ENCODE measurements at places on chromosomes 2 and 18.

DNA sequence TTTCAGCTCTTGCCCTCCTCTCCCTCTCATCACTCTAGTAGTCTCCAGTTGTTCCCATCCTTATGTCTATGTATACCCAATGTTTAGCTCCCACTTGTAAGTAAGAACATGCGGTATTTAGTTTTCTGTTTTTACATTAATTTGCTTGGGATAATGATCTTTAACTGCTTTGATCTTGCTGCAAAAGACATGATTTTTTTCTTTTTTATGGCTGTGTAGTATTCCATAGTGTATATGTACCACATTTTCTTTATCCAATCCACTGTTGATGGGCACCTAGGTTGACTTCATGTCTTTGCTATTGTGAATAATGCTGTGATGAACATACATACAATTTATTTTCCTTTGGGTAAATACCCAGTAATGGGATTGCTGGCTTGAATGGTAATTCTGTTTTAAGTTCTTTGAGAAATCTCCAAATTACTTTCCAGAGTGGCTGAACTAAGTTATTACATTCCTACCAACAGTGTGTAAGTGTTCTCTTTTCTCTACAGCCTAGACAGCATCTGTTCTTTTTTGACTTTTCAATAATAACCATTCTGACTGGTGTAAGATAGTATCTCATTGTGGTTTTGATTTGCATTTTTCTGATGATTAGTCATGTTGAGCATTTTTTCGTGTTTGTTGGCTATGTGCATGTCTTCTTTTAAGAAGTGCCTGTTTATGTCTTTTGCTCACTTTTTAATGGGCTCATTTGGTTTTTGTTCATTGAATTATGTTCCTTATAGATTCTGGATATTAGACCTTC lies 179.6 kb upstream of the SLC39A10 start:
- peak; percentile 81 for DNase-seq

DNA sequence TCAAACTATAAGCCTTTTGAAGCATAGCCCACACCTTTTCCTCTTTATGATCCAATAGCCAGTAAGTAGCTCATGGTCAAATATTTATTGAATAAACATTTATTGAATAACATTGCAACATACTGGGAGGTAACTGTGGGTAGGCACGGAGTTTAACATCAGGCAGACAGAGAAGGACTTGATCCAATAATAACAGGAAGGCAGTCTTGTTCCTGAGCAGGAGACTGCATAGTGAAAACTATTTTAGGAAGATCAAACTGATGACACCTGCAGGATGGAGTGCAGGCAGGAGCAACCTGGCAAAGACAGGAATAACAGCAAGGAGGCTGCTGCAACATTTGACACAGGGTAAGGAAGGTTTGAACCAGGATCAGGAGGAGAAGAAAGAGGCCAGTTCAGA lies 3.1 kb upstream of the DCTN1 start:
- DNase-seq: peak; percentile 62

GRCh38 chr2:109225170-109225782 lies 96.3 kb downstream of the SH3RF3 start:
- no peak for DNase-seq

- DNase-seq: no peak
Observed at GRCh38 chr2:120305296-120305695, 40.6 kb upstream of the INHBB start.

DNA sequence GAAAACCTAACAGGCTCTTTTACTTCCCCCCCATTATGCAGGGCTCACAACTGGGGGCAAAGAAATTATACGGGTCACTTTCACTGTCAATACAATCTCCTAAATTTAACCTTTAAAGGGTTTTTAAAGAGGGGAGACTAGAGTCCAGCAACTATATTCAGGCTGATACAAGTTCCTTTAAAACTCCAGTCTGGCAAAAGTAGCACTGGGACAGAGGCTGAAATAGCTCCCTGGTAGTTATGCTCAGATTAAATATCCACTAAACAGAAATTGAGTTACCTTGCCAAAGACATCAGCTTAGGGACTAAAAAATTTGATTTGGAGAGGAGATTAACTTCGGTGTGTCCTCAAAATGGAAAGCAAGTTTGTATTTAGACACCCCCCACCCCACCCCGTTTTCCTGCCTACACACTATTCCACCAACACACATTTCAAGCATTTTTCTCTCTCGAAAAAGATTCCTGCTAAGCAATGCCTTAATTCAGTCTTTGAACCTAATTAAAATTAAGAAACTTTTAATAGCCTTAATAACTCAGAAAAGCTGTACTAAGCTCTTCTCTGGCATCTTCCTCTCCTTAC lies 127.2 kb downstream of the OSBPL1A start:
- DNase-seq: peak; percentile 6

DNA sequence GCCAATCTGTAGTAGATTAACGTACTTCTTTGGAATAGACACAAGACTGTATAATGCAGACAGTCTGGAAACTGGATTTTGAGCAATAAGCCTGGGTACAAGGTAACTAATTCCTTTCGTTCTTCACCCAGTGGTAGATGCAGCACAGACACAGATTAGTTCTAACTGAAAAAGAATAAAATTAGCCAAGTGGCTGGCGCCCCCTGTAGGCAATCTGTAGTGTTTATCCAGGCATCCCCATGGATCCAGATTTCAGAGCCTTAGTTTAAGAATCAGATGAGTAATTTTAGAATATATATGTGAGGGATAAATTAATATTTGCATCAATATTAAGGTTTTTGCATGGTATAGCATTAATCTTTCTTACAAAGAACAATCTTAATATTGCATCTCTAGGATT lies 563.9 kb downstream of the DCC start:
- DNase-seq: peak; percentile 3

GRCh38 chr2:74884866-74885265 lies 50.9 kb downstream of the HK2 start:
- no peak for DNase-seq

DNA sequence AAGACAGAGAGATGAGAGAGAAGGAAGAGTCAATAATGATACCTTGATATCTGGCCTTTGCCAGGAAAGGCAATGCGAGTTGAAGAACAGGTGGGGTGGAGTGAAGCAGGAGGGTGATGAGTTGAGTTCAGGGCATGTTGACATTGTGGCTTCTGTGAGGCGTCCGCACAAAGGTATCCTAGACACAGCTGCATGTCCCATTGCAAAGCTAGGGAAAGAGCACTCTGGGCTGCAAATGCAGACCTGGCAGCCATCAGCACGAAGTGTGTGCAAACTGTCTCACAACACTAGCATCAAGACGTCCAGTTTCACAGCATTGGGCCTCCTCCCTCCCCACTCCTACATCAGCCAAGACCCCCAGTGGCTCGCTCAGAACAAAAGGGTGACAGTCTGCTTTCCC lies 36.1 kb downstream of the TEX51 start:
- DNase-seq: no peak

- DNase-seq: peak; percentile 5
Observed at GRCh38 chr18:24121625-24122024, 17.2 kb upstream of the CABYR start.

- peak; percentile 24 for DNase-seq
Observed at GRCh38 chr2:199455545-199456382, 2.0 kb downstream of the SATB2 start.

DNA sequence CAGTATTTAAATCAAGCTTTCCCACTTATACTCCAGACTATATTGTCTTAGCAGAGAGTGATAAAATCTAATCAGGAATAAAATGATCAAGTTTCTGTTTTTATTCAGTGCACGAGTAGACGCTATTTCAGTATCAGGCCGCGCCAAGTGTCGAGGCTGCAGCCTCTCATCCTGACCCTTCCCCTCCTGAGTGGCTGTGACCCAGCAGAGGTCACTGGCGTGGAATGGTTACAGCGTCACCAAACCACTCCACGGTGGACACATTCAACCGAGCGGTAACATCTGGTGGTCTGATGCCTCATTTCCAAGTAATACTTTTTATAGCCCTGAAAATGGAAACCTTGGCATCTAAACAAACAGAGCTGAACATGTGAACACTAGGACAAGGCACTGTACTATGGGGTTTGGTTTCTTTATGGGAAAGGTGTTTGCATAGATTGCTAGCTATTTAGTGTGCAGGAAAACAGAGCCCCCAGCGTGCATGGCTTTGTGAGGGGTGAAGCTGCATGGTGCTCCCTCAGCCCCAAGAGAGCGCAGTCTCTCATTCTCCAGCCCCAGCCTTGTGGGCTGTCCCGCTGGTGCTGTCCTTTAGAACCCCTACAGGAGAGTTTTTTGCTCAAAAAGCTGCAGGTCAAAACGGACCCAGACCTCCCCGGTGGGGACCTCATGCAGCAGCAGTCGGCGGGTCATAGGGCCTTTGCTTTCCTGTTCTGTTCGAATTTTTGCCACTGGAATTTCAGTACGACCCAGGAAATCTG lies 28.4 kb downstream of the FAM228A start:
- no peak for DNase-seq

- no peak for DNase-seq
Observed at GRCh38 chr2:86634352-86634751, 10.7 kb upstream of the RNF103 start.

GRCh38 chr2:238339814-238340213 lies 19.5 kb downstream of the TRAF3IP1 start:
- DNase-seq: no peak

DNA sequence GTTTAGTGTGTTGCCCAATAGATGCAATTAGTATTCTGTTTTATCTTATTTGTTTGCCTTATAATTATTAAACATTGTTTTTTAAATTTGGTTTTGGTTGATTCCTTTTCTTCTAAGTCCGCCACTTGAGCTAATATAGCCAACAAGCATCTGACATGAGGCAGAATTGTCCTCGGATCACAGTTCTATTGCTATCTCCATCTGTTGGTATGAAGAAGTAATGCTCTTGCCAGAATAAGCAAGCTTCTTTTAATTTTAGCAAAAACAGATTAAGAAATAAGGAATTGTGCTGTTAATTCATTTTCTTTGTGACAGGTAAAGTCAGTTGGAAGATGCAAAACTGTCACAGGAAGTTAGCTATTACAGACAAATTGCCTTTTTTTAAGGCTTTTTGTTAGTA lies 54.3 kb downstream of the R3HDM1 start:
- DNase-seq: peak; percentile 19

- DNase-seq: peak; percentile 89
Observed at GRCh38 chr2:75595541-75596395, 35.0 kb upstream of the EVA1A start.

- DNase-seq: no peak
Observed at GRCh38 chr18:71250191-71250590, 961.3 kb downstream of the SOCS6 start.

DNA sequence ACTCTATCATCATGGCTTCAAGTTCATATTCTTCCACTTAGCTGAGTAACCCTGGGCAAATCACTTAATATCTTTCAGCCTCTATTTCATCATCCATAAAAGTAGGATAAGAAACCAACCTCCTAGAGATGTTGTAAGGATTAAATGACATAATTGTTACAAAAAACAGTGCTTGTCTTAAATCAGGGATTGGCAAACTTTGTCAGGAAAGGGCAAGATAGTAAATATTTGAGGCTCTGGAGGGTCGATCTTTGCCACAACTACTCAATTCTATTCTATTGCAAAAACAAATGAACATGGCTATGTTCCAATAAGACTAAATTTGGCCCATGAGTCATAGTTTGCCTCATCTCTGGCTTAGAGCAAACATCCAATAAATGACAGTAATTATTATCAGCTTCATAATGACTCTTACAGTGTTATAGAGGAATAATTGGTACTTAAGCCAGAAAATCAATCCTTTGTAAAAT lies 184.7 kb downstream of the SATB2 start:
- DNase-seq: peak; percentile 90

DNA sequence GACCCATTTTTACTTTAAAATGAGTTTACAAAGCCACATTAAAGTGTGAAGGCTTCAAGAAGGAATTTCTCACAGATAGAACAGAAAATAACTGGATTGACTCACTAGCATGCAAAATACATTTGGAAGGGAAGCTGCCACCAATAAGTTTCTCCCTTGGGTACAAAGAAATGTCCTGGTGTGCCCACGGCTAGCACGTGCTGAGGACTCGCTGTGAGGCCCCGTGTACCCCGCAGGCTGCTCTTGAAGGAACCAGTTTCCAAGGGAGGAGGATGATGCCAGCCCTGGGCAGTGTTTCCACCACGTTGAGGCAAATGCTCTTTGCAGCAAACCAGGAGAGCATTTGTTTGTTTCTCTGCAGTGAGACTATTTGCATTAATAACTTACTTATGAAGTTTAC lies 207.3 kb downstream of the SH3RF3 start:
- no peak for DNase-seq

DNA sequence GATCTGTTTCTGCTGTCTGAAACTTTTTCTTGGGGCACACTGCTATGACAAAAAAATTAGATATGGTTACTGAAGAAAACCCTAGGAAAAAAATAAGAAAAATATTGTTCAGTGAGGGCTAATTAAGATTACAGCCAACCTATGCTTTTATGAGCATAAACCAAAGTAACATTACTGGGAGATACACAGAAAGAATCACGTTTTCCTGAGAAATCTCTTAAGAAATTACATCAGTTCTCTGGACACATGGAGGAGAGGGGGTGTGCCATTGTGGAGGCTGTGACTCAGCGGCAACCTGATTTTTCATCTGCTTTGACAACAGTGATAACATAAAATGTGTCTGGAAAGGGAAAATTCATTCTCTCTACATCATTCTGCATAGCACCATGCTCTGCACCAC lies 13.4 kb upstream of the NMI start:
- peak; percentile 82 for DNase-seq

GRCh38 chr2:209501579-209501978 lies 77.7 kb downstream of the MAP2 start:
- DNase-seq: no peak

Data from fibroblast of mammary gland (primary cell).